Activated T-helper 1 cell treated with anti-CD3 and anti-CD28 coated beads, Interleukin-12 subunit alpha, Interleukin-12 subunit beta, Interleukin-2, Interleukin-4 antibody, amounts not matched to agents 30 ng/mL and 10 ng/mL and 1 ng/mL, durations not matched to agents 14 hours and 24 hours and 36 hours (primary cell): ENCODE measurements at places on chromosomes 13 and 19. TPM values are rescaled to one million over a fixed set of nuclear protein-coding genes. Genes with fewer than 3 reads are reported as not detected.
A peak's percentile ranks its signal among the peaks of the same experiment; 100 is the strongest.

DNAAF3 gene
- total RNA-seq = 0.36 TPM in 1 of 2 replicates, not detected in the other

PRR22 gene
- 7.4 and 9.2 TPM in 2 replicates for total RNA-seq

TINCR gene
- 0.39 and 0.75 TPM in 2 replicates for total RNA-seq

TPTE2 gene
- not detected in 2 replicates for total RNA-seq

DNA sequence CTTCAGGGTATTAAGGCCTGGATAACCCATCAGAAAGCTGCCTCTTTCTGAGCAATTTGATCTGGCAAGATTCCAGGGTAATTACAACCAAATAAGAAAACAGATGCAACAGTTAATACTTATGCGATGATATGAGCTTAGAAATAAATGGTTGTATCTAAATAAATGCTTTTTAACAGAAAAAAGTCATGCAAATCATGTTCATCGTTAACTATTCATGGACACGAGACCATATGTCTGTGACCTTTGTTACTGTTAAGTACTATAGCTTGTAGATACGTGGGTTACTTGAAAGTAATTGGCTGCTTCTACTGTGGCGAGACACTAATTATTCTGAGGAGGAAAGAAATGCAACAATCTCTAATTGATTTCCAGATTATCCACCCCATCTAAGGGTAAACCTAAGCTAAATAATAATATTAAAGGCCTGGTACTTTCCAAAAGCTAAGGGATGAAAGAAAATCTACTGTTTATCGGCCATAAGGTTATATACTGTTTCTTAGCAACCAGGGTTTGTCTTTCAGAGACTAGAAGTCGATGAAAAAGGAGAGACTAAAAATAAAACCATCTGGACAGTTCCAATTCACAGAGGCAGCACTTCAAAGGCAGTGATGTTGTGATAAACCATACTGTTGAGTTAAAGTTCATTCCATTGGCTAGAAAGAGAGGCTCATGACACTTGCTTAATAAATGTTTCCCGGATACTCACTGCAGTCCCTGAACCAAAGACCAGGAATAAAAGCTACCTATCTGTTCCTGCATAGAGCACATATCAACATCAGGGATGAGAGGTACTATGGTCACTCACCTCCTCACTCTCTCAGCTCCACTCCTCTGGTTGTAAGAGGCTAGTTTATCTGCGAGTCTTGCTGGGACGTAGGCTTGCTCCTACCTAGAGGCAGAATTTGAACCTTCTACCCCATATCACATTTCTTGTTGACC, 1.5 kb downstream of the EPSTI1 start:
- H3K36me3 ChIP-seq = peaks cover 13% of the 10 kb centered on the region
- H3K27ac ChIP-seq = peak overlapping the region; percentile 97

GRCh38 chr13:98970330-98970729, 7.5 kb downstream of the DOCK9 start:
- H3K4me1 ChIP-seq = peaks cover 17% of the 10 kb centered on the region
- H3K4me3 ChIP-seq = no peak overlapping the region
- no peak for DNase-seq
- H3K27me3 ChIP-seq = no peaks in the 10 kb centered on the region

- H3K4me1 ChIP-seq = peaks cover 4% of the 10 kb centered on the region
- H3K27me3 ChIP-seq = peaks cover 1% of the 10 kb centered on the region
- H3K27ac ChIP-seq = no peak overlapping the region
- no peak for DNase-seq
Observed at GRCh38 chr13:101703838-101704237, 251.4 kb downstream of the ITGBL1 start.

DNA sequence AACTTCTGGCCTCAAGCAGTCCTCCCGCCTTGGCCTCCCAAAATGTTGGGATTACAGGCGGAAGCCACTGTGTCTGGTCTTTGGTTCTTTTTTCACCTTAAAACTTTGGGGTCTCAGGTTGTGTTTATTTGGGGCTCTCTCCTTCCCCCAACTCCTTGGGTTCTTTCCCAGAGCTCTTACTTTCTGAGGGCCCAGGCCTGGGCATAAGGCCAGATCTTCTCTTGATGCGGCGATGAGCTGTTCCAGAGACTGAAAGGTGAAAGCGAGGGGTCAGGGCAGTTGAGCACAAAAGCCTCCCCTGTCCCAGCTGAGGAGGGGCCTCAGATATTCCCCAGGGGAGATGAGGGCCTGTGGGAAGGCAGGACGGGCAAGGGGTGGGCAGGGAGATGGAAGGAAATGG, 7.1 kb downstream of the POLR1G start:
- peaks cover 8% of the 10 kb centered on the region for H3K4me1 ChIP-seq
- H3K36me3 ChIP-seq = peaks cover 48% of the 10 kb centered on the region
- DNase-seq = no peak
- H3K27ac ChIP-seq = no peak overlapping the region

- H3K4me1 ChIP-seq = peaks cover 5% of the 10 kb centered on the region
- no peak overlapping the region for H3K4me3 ChIP-seq
- no peak for DNase-seq
- H3K27me3 ChIP-seq = no peaks in the 10 kb centered on the region
- H3K36me3 ChIP-seq = peaks cover 2% of the 10 kb centered on the region
- H3K27ac ChIP-seq = no peak overlapping the region
Observed at GRCh38 chr13:95269756-95270155, 31.5 kb downstream of the ABCC4 start.

DNA sequence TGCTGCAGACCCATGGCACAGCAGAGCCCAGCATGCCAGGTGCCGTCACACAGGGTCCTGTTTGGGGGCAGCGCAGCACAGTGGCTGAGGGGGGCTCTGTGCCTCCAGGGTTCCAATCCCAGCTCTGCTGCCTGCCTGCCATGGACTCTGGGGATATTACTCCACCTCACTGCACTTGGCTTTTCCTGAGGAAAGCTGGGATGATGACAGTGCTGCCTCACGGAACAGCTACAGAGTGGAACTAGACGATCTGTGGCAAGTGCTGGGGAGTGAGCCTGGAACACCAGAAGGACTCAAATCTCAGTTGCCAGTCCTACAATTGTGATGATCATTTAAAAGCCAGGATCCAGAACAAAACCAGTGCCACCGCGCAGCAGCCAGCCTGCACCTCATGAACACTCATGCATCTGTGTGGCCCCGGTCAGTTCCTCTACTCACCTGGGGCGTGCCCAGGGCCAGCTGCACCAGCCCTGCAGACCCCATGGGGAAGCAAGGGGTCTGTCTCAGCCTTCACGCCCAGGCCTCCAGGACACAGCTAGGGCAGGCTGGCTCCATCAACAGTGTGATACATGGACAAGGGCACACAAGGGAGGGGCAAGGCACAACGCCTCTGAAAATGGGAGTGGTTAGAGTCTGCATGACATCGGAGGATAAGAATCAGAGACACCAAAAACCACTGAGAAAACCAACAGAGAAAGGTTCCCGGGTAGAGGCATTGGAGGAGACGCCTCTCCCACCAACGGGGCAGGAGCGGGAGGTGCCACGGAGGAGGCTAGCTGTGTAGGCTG, 55.2 kb downstream of the ATP7B start:
- H3K4me1 ChIP-seq = peaks cover 27% of the 10 kb centered on the region
- no peaks in the 10 kb centered on the region for H3K27me3 ChIP-seq
- peaks cover 2% of the 10 kb centered on the region for H3K36me3 ChIP-seq
- DNase-seq = no peak
- no peak overlapping the region for H3K27ac ChIP-seq
- no peak overlapping the region for H3K4me3 ChIP-seq

DNA sequence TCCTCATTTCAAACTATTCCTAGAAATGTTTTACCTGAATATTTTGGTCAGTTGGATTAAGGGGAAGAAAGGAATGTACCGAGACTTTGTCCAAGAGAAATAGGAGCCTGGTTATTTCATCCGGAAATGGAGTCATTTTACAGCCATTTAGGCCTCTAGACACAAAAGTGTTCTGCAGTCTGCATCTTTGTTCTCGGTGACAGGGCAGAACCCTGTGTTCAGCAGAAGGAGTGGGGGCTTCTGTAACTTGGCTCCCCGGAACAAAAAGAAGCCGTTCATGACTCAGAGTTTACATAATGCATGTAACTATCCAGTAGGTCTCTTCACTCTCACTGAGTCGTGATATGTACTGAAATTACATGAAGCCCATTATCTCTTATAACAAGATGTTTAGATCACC, 21.6 kb upstream of the FNDC3A start:
- peaks cover 2% of the 10 kb centered on the region for H3K36me3 ChIP-seq
- no peak overlapping the region for H3K27ac ChIP-seq
- H3K4me3 ChIP-seq = no peak overlapping the region
- H3K27me3 ChIP-seq = peaks cover 10% of the 10 kb centered on the region
- no peaks in the 10 kb centered on the region for H3K4me1 ChIP-seq

GRCh38 chr13:40377783-40378182, 288.7 kb downstream of the FOXO1 start:
- H3K36me3 ChIP-seq = peaks cover 3% of the 10 kb centered on the region
- H3K27ac ChIP-seq = no peak overlapping the region
- no peak for DNase-seq
- peaks cover 3% of the 10 kb centered on the region for H3K27me3 ChIP-seq
- no peak overlapping the region for H3K4me3 ChIP-seq

DNA sequence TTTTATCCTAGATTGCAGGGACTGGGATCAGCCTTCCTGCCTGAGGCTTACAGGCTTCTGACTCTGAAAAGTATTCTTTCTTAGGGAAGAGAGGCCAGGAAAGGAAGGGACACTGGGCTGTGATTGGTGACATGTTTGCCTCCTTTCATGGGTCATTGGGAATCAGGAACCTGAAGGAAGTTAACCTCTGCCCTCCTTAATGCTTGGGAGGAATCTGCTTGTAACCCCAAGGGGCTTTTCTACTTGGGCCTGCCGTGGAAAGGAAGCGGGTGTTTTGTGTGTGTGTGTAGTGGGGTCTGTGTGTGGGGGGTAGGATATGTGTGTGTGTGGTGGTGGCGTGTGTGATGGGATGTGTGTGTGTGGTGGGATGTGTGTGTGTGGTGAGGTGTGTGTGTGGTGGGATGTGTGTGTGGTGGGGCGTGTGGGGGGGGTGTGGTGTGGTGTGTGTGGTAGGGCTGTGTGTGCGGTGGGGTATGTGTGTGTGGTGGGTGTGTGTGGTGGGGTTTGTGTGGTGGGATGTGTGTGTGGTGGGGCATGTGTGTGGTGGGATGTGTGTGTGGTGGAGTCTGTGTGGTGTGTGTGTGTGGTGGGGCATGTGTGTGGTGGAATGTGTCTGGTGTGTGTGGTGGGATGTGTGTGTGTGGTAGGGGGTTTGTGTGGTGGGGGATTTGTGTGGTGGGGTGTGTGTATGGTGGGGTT, 41.3 kb upstream of the NPAS1 start:
- peaks cover 14% of the 10 kb centered on the region for H3K4me1 ChIP-seq
- DNase-seq = no peak
- H3K4me3 ChIP-seq = no peak overlapping the region
- no peaks in the 10 kb centered on the region for H3K27me3 ChIP-seq

DNA sequence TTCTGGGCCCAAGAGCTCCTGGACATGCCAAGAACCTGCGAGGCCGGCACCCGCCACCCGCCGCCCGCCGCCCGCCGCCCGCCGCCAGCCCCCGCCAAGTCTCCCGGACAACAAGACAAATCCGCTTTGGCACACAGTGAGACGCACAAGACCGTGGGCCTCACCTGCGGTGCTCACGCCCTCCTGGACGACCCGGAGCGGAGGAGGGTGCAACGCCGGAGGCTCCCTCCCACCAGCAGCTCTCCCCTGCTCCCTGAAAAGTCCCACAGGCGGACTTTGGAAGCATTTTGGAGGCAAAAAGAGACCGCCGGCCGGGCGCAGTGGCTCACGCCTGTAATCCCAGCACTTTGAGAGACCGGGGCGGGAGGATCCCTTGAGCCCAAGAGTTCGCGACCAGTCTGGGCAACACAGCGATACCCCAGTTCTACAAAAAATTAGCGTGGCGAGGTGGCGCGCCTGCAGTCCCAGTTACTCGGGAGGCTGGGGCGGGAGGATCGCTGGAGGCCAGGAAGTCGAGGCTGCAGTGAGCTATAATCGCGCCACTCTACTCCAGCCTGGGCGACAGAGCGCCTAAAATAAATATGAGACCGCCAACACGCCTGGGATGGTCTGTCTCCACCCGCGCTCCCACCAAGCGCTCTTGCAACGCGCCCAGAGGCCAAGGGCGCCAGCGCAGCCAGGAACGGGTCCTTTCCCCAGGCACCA, 783 bp downstream of the RHPN2 start:
- H3K36me3 ChIP-seq = no peaks in the 10 kb centered on the region
- no peak overlapping the region for H3K27ac ChIP-seq
